ENCODE measurements at places on chromosomes 11 and 22.

DNA sequence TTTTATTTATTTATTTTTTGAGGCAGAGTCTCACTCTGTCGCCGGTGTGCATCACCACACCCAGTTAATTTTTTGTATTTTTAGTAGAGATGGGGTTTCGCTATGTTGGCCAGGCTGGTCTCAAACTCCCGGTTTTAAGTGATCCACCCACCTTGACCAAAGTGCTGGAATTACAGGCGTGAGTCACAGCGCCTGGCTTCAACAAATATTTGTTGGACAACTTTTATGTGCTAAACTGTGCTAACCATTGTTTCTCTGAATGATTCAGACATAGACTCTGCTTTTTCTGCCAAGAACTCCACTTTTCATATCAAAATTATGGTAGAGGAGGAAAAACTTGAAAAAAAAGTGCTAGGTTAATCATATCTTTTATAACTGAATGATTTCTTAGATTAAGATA, 36.3 kb downstream of the MMP7 start:
- peak; percentile 14 for DNase-seq

GRCh38 chr22:48636746-48637145, 1190.9 kb downstream of the BRD1 start:
- DNase-seq: no peak

GRCh38 chr11:67365736-67366444, 7.5 kb downstream of the CLCF1 start:
- DNase-seq: no peak

GRCh38 chr11:65685981-65686380, 23.3 kb upstream of the RELA start:
- no peak for DNase-seq

DNA sequence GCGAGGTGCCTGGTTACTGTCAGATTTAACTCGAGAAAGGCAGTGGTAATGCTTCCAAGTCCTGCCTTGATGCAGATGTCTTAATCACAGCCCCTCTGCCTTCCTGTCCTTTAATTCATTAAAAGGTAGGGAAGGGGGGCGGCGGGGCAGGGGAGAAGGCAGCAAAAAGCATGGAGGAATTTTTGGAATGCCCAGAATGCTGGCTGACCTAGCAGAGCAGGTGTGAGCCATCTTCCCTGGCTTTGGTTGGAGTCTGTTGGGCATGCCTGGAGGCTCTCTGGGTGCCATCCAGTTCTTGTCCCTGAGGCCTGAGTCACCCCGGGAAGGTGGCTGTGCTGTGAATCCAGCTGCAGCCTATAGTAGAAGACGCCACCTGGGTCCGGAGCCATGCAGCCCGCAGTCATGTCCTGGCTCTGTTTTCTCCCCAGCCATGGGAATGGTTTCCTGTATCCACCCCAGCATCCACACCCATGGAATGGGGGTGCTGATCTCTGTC, 15.6 kb downstream of the KIAA1671 start:
- no peak for DNase-seq

GRCh38 chr11:121059605-121060004, 35.7 kb downstream of the TBCEL start:
- no peak for DNase-seq

DNA sequence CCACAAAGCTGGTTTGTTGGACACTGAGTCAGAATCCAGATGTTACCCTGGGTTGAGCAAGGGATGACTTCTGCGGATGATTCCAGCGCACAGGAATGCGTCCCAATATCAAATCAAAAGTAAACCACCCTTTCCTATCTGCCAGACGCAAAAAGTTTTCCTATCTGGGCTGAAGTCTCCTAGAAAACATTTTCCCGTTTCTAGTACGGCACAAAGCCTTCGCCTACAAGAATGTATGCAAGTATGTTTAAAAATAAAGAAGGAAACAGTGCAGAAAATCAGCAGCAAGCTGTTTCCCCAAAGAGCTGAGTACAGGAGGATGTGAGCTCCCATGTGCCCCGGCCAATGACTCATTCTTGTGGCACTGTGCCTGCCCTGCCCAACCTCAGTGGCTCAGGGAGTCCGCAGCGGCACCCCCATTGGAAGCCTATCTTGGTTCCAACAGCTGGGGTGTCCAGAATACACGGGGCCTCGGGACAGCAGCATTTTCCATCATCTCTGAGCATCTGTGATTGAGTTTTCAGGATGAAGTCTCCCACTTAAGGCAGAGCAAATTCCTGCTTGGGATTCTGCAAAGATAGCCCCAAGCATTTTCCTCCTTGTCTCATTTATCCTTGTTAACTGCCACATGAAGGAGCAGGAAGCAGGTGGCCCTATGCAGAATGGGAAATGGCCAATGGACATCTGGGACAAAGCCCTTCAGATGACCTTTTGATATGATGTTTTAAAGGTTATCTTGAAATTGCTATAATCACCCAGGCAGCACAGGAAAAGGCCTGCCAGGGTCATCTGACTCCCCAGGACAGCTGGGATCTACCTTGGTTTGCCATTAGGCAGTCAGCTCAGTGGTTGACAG, 17.5 kb downstream of the KCNJ5 start:
- peak; percentile 45 for DNase-seq

GRCh38 chr11:116736763-116737162, 36.0 kb downstream of the BUD13 start:
- DNase-seq: no peak

GRCh38 chr11:96328395-96329010, 14.5 kb downstream of the MAML2 start:
- no peak for DNase-seq

DNA sequence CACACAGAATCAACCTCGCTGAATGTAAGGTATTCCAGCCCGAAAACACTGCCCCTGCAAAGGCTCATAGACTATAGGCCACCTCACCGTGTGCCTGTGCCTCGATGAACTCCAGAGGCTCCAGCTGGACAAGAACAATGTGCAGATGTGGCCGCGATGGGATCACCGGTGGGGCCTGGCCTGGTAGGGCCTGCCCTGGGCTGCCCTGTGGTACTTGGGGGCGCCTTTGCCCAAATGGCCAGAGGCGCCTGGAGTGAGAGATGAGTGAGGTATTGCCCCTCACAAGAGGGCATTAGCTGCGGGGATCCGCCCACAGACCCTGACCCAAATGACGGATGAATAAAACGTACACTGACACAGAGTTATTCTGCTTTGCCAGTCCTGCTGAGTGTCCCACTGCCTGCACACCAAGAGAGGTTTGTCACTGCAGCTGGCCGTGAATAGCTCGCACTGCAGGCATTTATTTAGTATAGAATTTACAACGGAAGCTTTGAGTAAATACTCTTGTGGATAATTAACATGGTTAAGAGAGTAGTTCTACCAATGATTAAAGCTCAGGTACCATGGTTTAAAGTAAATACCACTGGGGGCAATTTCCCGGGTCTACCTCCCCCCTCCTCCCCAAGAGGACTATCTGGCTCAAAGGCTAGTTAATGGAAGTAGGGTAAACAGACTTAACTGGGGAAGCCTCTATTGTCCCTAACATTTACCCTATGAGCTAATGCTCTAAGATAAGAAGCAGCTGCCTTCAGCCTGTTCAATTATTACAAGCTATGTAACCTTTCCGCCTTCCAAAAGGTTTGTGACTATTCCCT, 101.1 kb upstream of the IGLL5 start:
- no peak for DNase-seq

DNA sequence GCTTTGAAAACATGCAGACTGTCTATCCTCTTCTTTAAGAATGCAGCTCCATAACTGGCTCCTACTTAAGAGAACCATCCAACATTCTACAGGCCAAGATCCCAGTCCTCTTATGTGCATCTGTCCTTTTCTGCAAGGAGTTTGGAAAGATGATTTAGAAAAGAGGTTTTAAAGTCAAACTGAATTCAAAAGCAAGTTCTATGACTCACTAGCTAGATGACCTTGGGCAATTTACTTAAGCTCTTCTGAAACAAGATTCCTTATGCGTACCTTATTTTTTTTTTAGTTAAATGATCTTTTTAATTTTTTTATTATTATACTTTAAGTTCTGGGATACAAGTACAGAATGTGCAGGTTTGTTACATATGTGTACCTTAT, 29.2 kb downstream of the GUCY1A2 start:
- DNase-seq: no peak

DNA sequence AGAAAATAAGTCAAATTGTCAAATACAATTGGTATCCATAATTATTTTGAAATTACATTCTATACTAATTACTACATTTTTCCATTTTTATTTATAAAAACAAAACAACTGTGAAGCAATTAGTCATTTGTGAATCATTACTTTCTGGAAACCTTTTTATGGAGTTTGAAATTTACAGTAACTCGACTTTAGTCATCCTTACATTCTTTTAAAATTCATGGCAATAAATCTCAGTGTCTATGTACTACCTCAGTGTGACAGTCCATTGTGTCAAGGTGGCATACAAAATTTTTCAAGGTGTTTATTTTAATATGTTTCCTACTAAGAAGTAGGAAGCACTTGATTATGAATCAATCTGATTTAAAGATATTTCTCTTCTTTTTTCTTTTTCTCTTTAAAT, 1949.4 kb upstream of the RAG2 start:
- no peak for DNase-seq

DNA sequence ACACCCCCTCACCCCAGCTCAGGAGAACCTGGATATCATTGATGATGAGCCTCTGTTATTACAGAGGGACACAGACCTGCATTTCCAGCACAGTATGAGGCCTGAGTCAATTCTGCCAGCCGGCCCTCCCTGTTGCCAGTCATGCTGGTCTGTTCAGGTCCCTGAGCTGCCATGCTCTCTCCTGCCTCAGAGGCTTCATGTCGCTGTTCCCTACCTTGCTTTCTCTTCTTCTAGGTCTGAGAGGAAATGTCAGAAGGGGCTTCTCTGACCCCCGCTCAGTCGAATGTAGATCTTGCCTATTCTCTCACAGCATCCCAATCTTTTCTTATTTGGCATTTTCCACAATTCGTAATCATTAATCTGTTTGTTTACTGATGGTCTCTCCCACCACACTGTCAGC, 21.8 kb upstream of the ABCC8 start:
- DNase-seq: no peak

DNA sequence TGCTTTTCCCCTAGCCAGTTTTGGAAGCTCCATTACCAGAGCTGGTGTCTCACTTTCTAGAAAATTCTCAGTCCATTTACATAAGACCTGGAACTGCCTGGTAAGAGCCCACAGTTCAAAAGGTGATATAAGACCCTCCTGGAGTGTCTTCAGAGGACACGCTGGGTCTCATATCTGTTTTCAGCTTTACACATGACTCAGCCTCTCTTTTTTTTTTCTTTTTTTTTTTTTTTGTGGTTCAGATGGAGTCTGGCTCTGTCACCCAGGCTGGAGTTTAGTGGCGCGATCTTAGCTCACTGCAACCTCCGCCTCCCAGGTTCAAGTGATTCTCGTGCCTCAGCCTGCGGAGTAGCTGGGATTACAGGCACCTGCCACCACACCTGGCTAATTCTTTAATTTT, 30.7 kb downstream of the WEE1 start:
- DNase-seq: no peak

- no peak for DNase-seq
These were observed 4.2 kb upstream of the GLB1L3 start for GRCh38 chr11:134271978-134272377.

DNA sequence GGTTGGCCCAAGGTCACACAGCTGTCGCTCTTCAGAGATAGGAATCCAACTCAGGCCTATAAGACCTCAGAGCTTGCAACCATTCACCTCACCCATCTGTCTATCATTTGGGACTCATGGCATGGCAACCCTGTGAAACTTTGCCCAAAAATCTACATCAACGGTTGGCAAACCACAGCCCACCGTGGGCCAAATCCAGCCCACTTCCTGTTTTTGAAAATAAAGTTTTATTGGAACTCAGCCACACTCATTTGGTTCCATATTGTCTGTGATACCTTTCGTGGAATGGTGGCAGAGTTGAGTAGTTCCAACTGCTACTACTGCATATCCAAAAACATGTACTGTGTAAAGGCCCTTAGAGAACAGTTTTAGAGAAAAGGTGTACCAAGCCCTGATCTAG, 307.8 kb downstream of the MN1 start:
- DNase-seq: no peak

GRCh38 chr11:132028380-132029240, 658.2 kb downstream of the NTM start:
- no peak for DNase-seq

DNA sequence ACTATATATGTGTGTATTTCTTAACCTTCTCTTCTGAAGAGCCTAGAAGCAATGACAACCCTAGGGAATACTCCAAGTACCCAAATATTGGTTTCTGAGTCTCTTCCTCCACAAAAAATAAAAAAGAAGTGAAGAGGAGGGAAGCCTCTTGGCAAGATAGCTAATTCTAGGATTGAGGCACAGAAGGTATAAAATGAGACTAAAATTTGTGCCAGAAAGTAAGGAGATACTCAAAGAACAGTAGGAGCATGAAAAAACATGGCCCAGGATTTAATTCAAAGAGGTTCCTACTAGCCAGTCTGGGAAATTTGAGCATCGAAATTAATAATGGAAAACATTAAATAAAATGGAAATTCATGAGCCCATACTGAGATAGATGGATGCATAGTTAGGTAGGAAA, 112.1 kb downstream of the PAX6 start:
- no peak for DNase-seq

DNA sequence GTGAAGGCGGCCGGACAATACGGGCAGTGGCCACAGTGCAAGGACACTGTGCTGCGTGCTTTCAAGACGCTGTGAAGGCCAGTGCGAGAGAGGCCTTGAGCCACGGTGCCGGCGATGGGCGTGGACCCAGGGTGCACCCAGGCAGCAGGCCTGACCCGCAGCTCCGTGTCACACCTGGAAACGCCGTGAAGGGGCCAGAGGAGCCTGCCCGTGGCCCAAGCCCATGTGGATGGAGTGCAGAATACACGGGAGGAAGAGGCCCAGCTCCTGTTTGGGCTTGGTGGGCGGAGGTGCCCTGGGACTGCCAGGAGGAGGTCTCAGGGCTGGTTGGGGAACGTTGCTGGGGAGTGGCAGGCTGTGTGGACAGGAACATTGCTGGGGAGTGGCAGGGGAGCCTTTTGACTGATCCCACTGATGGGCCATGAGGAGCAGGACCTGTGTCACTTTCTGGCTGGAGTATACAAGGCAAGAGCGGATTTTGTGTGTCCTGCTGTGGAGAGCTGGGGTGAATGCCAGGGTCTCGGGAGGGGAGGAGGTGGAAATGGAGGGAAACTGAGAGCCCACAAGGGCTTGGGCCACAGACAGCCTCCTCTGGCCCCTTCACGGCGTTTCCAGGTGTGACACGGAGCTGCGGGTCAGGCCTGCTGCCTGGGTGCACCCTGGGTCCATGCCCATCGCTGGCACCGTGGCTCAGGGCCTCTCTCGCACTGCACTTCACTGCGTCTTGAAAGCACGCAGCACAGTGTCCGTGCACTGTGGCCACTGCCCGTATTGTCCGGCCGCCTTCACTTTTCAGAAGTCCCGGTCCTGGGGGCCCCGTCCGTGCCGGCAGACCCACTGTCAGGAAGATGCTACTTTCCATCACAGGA, 925.4 kb downstream of the BRD1 start:
- DNase-seq: no peak

DNA sequence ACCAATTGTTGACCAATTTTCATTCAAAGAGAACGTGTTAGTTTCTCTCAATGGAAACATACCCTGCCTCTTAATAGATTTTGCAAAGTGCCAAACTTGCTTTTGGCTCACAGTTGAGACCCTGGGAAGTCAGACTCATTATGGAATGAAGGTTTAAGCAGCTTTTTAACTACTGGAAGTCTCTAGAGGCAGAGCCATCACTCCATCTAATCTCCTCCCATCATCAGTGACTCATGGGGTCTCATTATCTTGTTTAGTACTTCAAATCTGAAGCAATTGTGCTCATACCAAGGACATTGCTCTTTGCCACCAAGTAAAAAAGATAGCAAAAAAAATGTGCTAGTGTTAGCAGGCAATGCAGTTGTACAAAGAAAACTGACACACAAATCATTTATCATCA, 537.1 kb upstream of the LRRC4C start:
- no peak for DNase-seq

Data from fibroblast of gingiva (primary cell).